ENCODE measurements at places on chromosomes 7 and 10.

DNA sequence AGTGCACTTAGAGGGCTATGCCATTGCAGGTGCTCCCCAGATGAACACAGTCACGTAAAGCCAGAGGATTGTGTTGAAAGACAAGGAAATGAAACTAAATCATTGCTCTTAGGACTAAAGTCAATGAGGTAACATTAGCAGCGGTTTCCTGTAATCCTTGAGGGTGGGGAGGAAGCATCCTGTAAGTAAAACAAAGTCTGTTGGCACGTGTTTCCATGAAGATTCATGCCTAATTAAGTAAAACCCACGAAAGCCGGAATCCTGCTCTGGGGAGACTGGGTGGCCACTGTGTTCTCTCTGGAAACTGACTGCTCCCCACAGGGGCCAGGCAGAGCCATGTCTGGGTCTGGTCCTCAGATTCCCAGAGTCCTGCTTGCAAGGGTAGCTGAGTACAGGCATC, 18.3 kb downstream of the STEAP1B start:
- no peak for DNase-seq

GRCh38 chr7:154188330-154188729, 136.1 kb downstream of the DPP6 start:
- DNase-seq, result no peak

DNA sequence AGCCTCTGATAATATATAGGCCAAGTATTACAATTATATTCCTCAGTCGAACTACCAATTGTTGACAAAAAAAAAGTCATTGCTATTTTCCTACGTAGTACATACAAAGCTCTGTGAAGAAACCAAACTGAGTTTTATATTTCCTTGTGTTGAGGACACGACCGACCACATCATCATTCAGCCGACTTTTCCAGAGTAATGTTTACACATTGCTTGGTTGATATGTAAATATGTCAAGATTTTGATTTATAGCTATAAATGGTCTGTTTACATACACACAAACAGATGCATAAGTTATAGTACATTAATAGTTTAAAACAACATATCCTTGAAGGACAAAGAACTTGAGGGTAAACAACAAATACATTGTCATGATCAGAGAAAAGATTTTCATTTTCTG, 121.5 kb downstream of the CRPPA start:
- DNase-seq, result no peak

DNA sequence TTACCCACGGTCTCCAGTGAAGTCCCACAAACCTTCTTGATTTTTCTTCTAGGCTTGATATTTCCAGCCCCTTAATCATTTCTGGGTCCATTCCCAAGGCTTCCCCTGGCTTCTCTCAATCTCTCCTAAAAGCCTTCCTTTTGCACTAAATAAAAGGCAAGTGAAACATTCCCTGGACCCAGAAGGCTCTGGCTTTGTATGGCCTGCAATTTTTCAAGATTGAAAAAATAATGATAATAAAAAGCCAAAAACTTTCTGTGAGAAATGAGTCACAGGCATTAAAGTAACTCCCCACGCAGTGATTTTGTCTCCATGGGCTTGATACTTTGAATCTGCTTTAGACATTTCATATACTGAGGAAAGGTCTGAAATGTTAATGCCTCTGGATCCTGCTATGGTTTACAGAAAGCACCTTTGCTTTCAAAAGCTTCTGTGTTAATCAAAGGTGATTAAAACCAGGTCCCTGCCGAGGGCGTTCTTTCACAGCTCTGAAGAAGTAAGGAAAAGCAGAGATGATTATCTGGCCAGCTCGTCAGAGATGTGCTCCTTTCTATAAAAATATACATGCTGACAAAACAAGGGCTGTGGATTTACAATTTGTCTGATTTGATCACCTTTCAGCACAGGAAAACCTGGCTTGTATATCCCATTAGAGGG, 118.9 kb upstream of the TMEM72 start:
- no peak for DNase-seq

DNA sequence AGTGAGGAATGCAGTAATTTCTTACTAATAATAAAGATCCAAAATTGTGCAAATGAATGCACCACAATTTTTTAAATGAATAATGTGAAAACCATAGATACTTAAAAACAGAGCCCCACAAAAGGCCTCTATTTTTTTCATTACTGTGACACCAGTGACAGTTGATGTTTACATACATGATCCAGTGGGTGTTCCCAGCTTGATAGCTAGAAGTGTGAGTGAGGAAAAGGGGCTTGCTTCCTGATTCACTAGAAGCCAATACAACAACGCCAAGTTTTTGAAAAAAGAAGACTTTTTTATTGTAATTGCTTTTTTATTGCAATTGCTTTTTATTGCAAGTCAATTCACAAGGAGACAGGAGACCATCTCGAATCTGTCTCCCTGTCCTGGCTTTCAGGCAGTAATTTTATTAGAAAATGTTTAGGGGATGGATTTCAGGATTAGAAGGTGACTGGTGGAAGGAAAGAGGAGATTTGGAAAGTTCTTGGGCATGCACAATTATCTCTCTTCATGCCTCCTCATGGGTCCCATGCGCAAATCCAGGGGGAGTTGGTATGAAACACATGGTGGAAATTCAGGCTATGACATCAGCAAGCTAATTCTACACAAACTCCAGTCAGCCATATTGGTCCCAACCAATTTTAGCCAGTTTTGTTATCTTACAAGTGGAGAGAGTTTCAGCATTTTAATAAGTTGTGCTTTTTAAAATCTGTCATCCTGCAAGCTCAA, 44.4 kb upstream of the ZNF438 start:
- no peak for DNase-seq

DNA sequence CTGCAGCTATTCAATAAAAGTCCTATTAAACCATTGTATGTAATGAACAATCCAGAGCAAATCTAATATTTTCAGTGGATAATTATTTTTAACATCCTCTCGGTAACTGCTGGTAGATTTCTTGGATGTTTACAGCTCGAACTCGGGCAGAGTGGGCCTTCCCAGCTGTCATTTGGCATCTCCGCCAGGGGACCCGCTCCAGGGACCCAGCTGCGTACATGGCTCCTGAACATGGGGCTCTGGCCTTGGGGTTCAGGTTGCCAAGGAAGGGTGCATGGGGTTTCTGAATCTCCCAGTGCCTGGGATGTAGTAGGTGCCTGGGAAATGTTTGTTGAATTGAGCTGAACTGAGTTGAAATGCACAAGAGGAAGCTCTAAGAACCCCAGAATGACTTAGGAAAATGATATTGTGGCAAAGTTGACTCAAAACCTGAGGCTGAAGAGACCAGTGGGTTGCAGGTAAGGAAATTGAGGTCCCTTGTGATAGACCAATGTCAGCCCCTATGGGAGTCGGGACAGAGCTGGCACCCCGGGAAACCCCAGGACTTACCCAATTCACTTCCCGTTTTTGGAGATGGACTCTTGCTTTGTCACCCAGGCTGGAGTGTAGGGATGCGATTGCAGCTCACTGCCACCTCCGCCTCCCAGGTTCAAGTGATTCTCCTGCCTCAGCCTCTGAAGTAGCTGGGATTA, 228.4 kb downstream of the CUX1 start:
- DNase-seq, result no peak

DNA sequence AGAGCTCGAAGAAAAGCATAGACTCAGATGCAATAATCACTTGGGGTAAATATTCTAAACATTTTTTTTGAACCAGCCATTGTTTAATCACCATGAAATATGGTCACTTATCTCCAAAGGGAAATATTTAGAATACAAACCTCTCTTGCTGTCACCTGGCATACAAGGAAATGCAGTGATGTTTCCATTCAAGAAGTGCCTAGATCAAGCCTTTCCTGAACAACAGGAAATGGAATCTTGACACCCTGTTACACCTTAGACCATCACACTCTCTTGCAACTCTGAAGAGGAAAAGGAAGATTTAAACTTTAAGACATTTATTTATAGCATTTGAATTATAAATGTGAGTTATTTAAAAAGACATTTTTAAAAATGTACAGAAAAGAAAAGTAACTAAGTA, 263.0 kb upstream of the BMPER start:
- no peak for DNase-seq

DNA sequence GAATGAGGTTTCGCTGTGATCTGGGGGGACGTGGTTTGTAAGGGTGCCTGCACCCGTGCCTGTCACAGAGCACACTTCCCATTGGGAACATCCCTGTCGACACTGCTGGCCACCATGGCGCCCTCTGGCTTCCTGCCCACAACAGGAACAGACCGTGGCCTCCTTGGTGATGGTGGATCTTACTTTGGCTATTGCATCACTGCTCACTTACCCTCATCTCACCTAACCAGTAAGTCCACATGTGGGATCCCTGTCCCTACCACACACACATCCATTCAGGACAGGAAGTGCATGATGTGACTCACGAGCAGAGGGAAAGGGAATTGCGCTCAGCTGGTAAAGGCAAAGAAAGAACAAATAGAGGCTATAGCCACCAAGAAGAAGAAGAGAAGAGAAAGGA, 26.2 kb upstream of the SEC61G start:
- no peak for DNase-seq

GRCh38 chr7:104241538-104242209, 33.9 kb upstream of the ORC5 start:
- no peak for DNase-seq

- DNase-seq, result no peak
Observed at GRCh38 chr10:121337427-121337826, 260.8 kb downstream of the FGFR2 start.

DNA sequence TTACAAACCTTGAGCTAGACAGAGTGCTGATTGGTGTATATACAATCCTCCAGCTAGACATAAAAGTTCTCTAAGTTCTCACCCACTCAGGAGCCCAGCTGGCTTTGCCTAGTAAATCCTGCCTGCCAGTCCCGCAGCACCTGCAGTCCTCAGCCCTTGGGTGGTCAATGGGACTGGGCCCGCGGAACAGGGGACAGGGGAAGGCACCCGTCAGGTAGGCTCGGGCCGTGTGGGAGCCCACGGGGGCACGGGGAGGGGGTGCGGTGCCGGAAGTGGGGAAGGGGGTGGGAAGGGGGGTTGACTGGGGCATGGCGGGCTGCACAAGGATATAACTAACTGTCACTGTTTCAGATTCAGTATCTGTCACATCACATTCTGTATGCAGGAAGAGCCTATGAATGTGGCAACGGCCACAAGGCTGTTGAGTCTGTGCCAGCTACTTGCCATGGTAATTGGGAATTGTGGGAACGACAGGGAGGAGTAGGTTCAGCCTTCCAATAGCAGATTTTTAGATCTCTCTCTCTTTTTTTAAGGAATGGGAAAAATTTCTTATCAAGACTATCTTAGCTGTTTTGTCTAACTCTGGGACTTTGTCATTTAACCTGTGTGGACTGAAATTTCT, 205.1 kb upstream of the PLPP4 start:
- no peak for DNase-seq

- no peak for DNase-seq
Observed at GRCh38 chr10:26432938-26433337, 5.2 kb upstream of the APBB1IP start.

DNA sequence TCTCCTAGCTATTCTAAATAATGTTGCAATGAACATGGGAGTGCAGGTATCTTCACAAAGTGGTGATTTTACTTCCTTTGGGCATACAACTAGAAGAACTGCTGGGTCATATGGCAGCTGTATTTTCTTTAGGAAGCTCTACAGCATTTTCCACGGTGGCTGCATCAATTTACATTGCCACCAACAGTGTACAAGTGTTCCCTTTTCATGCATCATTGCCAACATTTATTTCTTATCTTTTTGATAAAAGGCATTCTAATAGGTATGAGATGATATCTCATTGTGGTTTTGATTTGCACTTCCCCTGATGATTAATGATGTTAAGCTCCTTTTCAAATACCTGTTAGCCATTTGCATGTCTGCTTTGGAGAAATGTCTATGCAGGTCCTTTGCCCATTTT, 52.6 kb downstream of the NT5C2 start:
- no peak for DNase-seq

- no peak for DNase-seq
Observed at GRCh38 chr10:132488231-132488821, 49.3 kb upstream of the INPP5A start.

DNA sequence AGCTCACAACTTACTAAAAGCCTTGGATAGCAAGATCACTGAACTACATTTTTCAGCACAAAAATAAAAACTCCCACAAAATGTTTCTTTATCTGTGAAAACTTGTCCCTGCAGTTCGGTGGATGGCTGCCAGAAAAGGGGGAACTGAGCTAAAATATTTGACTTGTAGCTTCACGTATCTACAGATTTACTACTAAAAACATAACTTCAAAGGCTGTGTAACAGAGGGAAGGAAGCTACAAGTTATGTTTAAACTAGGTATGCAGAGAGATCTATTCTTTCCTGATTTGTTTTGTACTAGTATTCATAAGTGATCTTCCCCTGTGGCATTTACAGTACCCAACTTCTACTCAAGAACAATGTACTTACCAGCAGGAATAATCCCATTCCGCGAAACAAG, 25.1 kb downstream of the SGCE start:
- no peak for DNase-seq

- DNase-seq, result no peak
Observed at GRCh38 chr10:80173466-80173865, 31.9 kb downstream of the ANXA11 start.

DNA sequence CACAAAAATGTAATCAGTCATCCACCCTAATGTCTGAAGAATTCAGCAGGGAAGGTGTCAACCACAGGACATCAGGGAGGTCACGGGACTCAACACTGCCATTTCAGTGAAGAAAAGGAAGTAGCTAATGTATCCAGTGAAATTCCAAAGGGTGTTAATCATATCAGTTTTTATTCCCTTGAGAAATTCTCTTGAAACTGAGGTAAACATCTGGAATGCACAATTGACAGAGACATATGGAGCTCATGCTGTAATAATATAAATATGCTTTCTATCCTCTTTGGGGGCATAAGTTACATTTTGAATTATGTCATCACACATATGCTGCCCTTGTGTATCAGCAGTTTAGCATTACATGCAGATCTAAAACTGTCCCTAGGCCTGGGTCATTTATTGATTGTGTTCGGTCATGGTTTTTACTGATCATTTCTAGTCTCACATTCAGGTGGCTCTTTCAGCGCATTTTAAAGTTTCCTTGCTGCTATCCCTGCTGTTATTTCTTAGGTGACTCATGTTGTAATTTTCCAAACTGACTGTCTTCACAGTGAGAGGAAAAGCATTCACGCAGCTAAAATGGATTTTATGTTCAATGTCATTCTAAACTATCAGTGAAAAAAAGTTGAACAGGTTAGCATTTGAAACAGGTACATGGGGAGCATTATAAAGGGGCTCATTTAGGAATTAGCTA, 273.9 kb downstream of the TSPAN12 start:
- DNase-seq, result no peak

- DNase-seq, result no peak
Observed at GRCh38 chr10:47198221-47198620, 101.8 kb upstream of the GDF10 start.
